ENCODE measurements at places on chromosomes 2 and 18. TPM values are rescaled to one million over a fixed set of nuclear protein-coding genes. Genes with fewer than 3 reads are reported as not detected.

GRCh38 chr2:195686564-195686963 lies 29.5 kb downstream of the SLC39A10 start:
- no peak for DNase-seq

GRCh38 chr2:53751728-53752127 lies 15.9 kb upstream of the CHAC2 start:
- DNase-seq: peak; percentile 45

GRCh38 chr2:167212014-167212648 lies 323.9 kb downstream of the XIRP2 start:
- DNase-seq: peak; percentile 56

- no peak for DNase-seq
Measured at GRCh38 chr2:181467966-181468707, 11.0 kb downstream of the ITGA4 start.

HES6 gene
- total RNA-seq: 15.6 TPM

DNA sequence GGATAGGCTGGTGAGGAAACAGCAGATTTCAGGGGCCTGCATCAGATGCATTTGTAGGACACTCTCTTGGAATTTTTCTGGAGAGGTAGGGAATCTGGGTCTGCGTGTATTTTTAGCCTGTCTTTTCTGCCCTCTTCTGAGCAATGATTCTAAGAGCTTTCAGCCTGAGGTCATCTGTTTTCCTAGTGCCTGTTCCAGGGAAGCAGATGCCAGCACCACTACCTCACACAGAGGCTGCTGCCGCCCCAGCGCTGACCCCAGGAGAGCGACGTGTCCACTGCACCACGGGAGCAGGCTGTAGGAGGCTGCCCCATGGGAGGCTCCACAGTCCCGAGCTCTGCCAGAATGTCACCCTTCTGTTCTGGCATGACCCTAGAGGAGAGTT lies 316.5 kb downstream of the CYP26B1 start:
- DNase-seq: peak; percentile 32

DNA sequence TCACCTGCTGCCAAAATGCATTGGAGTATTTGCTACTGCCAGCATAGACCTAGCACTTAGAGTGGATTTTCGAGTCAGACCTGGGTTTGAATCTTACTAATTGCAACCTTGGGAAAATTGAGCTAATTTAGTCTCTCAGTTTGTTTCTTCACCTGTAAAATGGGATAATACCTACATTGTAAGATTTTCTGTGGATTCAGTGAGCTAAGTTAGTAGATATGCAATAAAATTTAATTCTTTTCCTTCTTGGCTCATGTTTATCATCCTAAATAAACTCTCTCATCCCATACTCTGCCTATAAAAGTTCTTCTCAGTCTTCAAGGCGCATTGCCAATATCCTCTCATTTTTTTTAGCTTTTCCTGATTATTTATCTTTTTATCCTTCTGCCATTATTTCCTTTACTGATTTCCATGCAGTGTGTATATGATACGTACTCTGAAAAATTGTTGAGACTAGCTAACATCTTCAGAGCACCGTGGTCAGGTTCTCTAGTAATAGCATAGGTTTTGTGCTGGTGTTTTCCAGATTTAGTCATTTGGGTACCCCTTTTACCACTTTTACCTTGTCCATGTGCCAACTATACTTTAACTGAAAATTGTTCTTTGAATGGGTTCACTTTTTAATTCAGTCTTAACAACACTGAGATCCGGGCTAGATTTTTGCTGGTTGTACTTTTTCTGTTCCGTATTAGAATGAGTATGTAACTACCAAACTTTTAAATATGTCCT lies 7.3 kb downstream of the CEP192 start:
- no peak for DNase-seq

DNA sequence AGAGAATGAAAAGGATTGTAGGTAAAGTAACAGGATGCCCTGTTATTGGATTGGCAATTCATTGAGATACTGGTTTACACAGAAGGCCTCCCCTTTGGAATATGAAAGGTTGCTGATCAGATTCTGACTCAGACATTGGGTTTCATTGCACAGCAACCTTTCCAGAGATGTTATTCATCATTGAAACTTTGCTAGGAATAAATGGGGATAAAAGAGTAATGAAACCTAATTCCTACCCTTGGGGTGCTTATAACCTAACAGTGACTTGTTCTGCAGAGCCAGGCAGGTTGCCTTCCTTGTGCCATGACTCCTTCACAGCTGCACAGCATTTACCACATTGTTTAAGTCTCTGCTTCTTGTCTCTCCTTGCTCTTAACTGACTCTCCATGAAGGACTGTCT lies 5.0 kb downstream of the NAB1 start:
- DNase-seq: no peak

G6PC2 gene
- total RNA-seq: not detected

ATP6V1C2 gene
- total RNA-seq: 0.05 TPM

- DNase-seq: no peak
Measured at GRCh38 chr2:215436705-215437565, 1.1 kb upstream of the FN1 start.

IFIH1 gene
- 16.1 TPM for total RNA-seq

GRCh38 chr2:127577973-127578372 lies 42.5 kb downstream of the MYO7B start:
- no peak for DNase-seq

- DNase-seq: no peak
Measured at GRCh38 chr2:232038251-232038880, 76.9 kb downstream of the DIS3L2 start.

GRCh38 chr18:23357996-23358594 lies 95.0 kb upstream of the RIOK3 start:
- DNase-seq: no peak

IL36G gene
- not detected for total RNA-seq

DNA sequence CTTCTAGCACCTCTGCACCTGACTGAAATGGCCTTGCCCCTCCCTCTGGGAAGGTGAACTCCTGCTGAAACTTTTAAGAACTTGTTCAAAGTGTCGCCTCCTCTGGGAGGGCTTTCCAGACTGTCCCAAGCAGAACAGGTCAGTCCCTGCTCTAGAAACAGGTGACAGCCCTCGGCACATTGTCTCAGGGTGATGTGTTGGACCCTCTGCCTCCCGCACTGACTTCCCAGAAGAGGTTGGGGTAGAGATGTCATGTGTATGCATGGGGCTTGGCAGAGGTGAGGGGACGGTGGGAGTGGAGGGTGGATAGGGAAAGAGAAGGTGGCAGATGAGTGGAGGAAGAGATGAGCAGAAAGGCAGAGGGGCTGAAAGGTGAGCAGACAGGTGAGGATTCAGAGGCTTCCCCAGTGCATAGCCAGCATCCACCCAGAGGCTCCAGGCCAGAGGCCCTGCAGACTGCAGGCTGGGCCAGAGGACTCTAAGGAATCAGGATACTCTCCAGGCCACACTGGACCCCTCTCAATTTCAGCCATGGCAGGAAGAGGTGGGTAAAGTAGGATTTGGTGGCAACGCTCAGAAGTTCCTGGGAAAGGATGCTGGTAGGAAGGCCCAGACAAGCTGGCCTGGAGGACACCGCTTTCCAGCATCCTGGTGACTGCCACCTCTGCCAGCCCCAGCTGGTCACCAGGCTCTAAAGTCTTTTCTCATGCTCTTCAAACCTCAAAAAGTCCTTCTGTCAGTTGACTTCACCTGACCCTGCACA lies 24.8 kb upstream of the TNS1 start:
- no peak for DNase-seq

- DNase-seq: peak; percentile 54
Measured at GRCh38 chr18:50154420-50154819, 40.5 kb downstream of the MYO5B start.

DNA sequence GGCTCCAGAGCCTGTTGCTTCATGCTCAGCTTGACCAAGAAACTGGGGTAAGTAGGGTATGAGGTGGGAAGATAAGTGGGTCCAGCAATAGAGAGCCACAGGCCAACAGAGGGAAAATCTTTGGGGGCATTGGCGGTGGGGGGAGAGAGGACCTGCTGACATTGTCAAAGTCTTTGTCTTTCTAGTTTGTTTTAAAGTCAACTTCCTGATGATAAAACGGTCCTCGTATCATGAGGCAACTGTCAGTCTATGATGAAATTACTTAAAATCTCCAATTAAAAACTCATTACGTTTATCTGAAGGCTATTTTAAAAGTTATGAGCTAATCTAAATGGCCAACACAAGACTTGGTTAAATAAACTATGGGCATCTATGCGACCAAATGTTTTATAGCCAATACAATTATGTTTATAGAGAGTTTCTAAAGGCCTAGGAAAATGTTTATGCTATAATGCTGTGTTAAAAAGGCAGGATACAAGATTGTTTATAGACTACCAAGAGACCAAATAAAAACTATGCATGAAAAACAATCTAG lies 84.4 kb upstream of the CD28 start:
- DNase-seq: no peak

DNA sequence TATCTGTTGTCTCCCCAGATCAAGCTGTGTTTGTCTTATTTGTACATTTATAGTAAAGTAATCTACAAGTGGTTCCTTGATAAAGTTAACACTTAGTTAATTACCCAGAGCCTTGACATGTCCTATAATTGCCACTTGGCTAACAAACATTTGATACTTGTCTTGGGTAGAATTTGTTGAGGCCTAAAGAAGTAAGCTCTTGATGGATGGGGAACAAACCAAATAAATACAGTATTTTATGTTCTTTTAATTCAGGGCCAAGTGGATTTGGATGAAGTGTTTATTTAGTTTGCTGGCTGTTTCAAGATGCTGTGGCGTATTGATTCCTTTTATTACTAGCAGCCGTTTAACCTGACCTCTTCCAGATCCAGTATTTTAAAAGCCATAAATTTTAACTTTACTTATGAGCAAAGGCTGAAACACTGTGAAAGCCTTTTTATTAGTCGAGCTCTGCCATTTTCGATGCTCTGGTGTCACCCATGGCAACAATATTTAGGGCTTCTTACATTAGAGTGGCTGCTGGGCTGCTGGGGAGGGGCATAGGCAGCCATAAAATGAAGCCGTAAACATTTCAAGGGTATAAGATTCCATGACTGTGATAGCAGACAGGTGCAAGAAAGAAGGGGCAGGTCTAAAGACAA lies 401.6 kb upstream of the NRP2 start:
- DNase-seq: no peak

MYO7B gene
- total RNA-seq: 0.25 TPM

- DNase-seq: peak; percentile 61
Measured at GRCh38 chr2:216692636-216693413, 2.5 kb downstream of the IGFBP5 start.

TRMT61B gene
- 13.4 TPM for total RNA-seq

DNA sequence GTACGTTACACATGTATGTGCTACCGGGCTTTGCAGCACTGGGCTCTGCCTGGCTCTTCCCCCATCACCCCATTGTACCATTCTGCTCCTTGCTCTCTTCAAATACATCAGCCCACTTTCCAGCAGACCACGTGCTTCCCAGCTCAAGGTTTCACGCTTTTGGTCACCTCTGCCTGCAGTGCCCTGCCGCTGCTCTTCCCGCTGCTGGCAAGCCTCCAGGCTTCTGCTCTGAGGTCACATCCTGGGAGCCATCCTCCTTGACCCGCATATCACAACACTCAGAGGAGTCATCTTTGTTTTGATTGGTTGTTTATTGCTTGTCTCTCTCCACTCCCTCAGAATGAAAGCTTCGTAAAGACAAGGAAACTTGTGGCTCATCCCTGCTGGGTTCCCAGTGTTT lies 34.1 kb downstream of the KIF5C start:
- DNase-seq: peak; percentile 4

CFAP65 gene
- not detected for total RNA-seq

DNA sequence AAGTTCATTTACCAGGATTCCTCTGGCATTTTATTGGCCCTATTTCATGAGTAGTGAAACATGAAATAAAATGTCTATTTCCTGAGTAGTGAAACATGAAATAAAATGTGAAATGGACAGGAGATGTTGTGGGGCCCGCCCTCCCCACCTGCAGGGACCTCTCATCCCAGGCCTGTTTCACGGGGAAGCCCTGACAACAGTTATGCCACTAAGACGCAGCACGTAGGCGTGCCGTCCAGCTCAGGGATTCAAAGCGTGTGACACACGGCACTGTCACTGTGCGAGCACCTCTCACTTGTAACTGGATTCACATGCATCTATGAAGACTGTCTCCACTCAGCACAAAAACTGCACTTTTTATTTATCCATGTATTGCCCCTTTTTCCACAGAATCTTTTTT lies 83.4 kb upstream of the SNTG2 start:
- no peak for DNase-seq

GRCh38 chr2:55751966-55752365 lies 58.3 kb upstream of the PNPT1 start:
- DNase-seq: no peak

DNA sequence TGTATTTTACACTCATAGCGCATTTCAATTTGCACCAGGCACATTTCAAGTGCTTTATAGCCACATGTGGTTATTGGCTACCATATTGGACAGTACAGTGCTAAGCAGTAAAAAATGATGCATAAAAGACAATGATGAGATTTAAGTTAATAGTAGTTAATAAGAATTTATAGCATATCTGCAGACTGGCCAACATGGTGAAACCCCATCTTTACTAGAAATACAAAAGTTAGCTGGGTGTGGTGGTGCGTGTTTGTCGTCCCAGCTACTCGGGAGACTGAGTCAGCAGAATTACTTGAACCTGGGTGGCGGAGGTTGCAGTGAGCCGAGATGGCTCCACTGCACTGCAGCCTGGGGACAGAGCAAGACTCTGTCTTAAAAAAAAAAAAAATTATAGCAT lies 9.7 kb downstream of the DRC1 start:
- no peak for DNase-seq

DNA sequence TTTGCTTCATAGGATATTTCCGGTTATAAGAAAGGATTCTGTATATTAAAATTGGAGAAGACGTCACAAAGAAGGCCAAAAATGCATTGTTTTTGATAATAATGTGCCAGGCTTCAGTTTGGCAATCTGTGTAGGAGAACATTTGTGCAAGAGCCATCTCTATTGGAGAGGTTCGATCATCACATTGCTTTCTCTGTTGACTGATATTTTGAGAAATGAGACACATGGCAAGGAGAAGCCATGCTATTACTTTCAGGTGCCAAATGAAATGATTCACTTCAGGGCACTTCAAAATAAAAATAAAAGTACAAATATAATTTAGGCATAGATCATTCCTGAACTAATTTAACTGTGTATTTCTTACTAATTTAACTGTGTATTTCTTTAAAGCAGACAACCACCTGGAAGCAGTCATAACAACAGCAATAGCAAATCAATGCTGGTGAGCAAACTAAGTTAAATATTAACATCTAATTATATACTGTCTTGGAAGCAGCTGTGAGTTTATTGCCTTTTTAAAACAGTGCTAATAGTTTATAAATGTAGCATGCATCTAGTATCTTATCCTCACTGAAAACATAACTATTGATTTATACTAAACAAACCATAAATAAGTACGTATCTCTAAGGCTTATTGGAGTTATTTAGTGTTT lies 50.2 kb upstream of the CHST9 start:
- DNase-seq: peak; percentile 74

PDE1A gene
- 203 TPM for total RNA-seq

Measured in renal cortical epithelial cell (primary cell).